ENCODE measurements at places on chromosomes 7 and 10.

DNA sequence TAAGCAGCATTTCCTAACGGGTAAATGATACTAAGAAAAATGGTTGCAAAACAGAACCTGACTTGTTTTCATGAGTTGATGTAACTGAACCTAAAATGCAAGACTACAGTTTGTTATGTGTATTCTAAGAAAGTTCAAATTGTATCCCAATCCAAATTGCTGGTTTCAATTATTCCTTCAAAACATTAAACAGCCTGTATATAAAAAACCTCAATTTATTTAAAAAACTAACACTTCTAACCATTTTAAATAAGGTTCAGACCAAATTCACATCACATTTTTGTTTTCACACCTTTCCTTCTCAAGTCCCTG is 80.9 kb downstream of the LRRC17 start:
- no peak for DNase-seq

- no peak for DNase-seq
These were observed 483.1 kb downstream of the GALNT17 start for GRCh38 chr7:71615017-71615416.

GRCh38 chr7:157699357-157700013 is 362.7 kb downstream of the DNAJB6 start:
- no peak for DNase-seq

- no peak for DNase-seq
These were observed 183.4 kb downstream of the PTPRN2 start for GRCh38 chr7:158404031-158404761.

DNA sequence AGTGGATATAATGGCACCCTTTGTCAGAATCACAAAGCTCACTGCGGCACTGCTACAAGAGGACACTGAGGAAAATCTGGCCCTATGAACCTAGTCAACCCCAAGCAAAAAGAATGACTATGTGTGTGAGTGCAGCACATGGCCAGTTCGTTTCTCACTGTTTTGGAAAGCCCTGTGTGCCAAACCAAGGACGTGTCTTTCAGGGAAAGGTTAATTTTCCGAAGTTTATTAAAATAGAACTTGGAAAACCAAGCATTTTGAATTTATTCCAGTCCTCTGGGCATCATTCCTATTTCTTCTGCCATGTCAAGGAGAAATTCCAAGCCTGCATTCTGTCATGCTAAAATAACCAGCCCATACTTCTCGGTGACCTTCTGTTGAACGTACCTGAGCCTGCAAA is 471.8 kb downstream of the PLXDC2 start:
- DNase-seq: no peak

GRCh38 chr7:17183630-17184328 is 114.7 kb upstream of the AHR start:
- DNase-seq: no peak

GRCh38 chr10:122554131-122555036 is 6.2 kb upstream of the DMBT1 start:
- DNase-seq: no peak

GRCh38 chr10:44384601-44385025 is 284 bp downstream of the CXCL12 start:
- no peak for DNase-seq

DNA sequence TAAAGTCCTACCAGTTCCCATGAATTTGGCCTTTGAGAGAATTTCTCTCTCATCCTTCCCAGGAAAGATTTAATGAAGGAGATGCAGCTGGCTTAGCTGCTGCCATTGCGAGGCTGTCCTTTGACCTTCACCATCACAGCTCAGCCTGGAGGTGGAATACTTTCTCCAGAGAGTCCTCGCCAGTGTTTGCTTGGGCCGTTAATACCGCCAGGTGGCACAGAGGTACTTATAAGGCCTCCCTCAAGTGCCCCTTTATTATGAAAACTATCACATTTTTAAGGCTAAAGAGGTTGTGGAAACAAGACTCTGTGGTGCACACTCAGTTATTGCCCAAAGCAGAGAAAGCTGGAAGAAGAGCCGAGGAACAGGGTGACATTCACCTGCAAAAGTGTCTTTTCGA is 330.6 kb downstream of the CCSER2 start:
- DNase-seq: no peak

GRCh38 chr7:50838675-50839377 is 56.1 kb upstream of the GRB10 start:
- no peak for DNase-seq

GRCh38 chr10:131213741-131214505 is 97.6 kb downstream of the TCERG1L start:
- no peak for DNase-seq

- no peak for DNase-seq
These were observed 81.6 kb downstream of the ARHGAP22 start for GRCh38 chr10:48523212-48523819.

GRCh38 chr7:45626441-45627430 is 52.6 kb downstream of the ADCY1 start:
- no peak for DNase-seq

- no peak for DNase-seq
These were observed 247.3 kb downstream of the SEMA3A start for GRCh38 chr7:83947260-83947659.

- DNase-seq: no peak
These were observed 7.1 kb downstream of the CPA5 start for GRCh38 chr7:130351791-130352090.

GRCh38 chr7:137755846-137756651 is 90.7 kb downstream of the DGKI start:
- DNase-seq: no peak

DNA sequence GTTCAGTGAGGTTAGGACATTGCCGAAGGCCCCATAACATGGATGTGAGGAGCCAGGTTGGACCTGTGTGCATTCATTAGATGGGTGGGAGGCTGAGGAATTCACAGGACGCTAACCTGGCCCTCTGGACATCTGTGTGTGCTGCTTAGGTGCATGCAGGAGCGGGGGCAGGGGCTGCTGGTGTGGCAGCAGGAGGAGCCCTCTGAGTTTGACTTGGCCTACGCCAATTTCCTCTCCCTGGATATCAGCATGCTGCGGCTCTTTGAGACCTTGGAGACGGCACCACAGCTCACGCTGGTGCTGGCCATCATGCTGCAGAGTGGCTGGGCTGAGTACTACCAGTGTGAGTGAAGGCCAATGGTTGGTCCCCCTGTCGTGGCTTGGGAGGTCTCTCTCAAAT is 34.5 kb upstream of the MMD2 start:
- no peak for DNase-seq

DNA sequence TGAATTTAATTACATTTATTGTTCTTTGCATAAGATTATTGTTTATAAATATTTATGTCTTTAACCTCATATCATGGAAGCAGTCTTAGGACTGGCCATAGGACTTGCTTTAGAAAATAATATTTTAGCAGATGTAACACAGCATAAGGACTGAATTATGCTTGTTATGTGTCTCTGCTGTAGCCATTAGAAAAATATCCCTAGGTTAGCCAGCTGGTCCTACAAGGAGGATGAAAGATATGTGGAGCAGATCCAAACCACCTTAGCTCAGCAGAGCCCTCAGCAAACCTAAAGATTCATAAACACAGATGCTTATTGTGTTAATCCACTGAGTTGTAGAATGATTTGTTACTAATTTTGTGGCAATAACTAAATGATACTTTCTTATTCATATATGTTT is 166.0 kb upstream of the COL1A2 start:
- no peak for DNase-seq

- DNase-seq: no peak
These were observed 170.5 kb upstream of the ADO start for GRCh38 chr10:62633976-62634375.

DNA sequence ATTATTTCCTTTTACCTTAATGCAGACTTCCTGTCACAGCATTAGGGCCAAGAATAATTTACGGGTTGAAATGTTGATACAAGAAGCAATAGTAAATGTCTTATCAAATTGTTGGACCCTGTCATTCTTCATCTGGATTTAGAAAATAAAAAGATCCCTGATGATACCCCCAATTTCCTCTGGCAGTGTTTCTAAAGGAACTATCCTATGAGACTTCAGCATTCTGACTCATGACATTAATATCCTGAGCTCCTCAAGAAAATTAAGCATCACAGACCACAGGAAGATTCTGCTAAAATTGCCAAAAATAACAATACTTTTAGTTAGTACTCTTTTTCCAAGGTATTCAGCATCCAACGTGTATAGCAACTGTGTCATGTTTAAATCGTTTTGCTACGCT is 490.5 kb upstream of the ANKRD30A start:
- no peak for DNase-seq
